ENCODE measurements at places on chromosomes 13 and 19. TPM values are rescaled to one million over a fixed set of nuclear protein-coding genes. Genes with fewer than 3 reads are reported as not detected.

GRCh38 chr13:97276862-97277269 is 54.7 kb downstream of the MBNL2 start:
- no peak for DNase-seq

DNA sequence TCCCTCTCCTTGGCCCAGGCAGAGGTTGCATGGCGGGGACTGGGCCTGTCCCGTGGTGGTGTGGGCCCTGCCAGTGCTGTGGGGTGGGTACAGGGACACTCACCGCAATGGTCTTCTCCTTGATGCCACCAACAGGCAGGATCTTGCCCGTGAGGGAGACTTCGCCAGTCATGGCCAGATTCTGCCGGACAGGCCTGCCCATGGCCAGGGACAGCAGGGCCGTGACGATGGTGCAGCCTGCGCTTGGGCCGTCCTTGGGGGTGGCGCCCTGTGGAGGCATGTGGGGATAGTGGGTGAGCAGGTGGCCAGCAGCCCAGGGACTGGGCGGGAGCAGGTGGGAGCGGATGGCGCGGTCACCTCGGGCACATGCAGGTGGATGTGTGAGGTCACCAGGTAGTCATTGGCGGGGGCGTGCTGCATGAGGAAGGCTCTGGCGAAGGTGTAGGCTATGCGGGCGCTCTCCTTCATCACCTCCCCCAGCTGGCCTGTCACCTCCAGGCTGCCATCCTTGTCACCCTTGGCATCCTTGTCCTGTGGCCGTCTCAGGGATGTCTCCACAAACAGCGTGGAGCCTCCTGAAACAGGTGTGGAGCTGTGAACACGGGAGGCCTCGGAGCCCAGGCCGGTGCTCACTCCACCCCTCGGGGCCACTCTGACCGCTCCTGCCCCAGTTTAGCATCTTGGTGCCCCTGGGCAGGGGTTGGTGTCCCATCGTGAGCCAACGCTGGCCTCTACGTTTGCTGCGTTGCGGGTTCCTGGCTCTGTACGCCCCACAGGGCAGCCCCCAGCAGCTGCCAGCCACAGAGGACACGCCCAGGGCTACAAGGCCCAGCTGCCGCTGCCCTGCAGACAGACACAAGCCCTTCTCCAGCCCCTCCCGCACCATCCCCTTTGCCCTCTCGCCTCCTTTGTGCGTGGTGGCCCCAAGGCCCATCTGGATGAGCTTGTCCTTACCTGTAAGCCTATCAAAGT is 3.4 kb downstream of the RPL36 start:
- DNase-seq, result no peak

DNA sequence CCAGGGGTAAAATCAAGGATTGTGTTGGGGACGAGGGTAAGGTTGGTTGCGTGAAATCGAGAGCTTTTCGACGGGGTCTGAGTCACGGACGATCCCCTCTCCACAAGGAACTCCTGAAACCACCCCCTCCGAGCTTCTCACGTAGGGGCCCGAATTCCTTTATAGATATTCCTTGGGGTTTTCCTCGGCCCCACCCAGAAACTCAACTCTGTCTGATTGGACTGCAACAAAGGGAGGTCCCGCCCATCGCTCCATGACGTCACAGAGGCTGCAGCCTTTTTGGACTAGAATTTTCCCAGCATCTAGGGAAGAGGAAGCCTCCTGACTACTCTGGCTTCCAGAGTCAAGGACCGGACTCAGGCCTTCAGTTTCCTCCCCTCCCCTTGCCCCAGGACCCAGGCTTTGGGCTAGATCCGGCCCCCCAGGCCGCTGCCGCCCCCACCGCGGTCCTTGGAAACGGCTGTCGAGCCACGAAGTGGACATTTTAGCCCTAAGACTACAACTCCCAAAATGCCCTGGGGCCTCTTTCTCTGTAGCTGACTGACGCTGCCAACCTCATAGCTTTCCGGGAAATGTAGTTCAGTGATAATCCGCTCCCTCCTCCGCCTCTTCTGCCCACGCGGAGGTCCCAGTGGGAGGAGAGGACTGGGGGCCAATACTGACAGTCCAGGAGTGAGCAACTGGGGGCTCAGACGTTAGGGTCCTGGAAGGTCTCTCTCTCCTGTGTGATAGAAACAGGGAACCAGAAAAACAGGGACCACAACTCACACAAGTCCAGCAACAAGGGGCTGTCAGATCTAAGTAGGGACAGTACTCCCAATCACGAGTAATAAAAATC is at the start of gene IZUMO1:
IZUMO1 (minus strand) TSS at position 172 of the 838 bp plus-strand sequence. CDS start 1,050 bp downstream, outside the sequence.
- peak; percentile 87 for DNase-seq

DNA sequence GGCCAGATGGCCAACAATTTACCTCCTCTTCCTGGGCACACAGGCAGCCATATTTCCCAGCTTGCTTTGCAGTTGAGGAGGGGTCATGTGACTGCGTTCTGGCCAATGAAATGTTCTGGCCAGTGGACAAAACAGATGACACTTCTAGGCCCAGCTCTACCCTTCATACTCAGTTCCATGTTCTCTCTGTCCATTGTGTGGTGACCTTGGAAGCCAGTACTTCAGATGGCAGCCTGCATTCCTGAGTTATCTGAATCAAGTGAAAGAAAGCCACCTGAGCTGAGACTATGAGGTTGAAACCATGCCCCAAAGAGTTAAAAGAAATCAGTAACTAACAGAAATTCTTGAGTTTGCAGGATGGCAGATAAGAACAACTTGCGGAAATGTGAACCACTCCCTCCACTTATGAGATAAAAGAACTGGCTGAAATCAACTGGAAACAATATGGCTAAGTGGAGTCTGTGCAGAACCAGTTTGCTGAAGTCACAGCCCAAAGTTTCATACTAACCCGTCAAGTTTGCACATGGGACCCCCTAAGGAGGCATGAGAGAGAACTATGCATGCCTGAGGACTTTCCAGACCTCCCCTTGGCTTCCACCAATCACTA is 8.1 kb downstream of the FAM187B start:
- peak; percentile 84 for DNase-seq

GRCh38 chr13:46683676-46684260 is 113.2 kb downstream of the ESD start:
- no peak for DNase-seq

- DNase-seq, result peak; percentile 86
Measured at GRCh38 chr19:43519436-43520088, 7.4 kb downstream of the ETHE1 start.

- no peak for DNase-seq
Measured at GRCh38 chr19:35352177-35352447, 4.4 kb downstream of the FFAR1 start.

DNA sequence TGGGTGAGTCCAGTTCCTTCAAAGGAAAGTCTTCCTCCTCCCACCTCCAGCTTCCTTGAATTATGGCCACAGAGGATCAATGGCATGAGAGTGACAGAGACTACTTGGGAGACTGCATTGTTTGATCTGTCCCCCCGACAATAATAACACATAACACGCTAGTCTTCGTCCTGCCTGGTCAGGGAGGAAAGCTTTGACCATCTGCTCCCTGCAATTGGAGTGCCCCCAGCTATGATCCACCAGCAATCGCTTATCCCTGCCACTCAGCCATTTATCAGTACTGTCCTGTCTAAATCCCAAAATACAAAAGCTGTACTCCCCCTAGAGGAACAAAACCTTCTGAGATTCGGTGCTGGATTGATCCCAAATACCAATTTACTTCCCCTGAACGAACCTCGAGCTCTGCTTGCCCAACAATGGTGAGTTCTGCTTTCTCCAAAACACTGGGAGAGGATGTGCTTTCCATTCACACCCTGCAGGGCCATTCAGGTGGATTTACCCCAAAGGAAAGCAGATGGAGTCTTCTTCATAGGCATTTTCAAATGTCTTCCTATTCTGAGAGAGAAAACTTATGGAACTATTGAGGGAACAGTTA is 466.7 kb downstream of the TSHZ3 start:
- no peak for DNase-seq

The F2RL3 gene
- 5.8 TPM for total RNA-seq

The SWSAP1 gene
- total RNA-seq, result 1.1 TPM

The PLPPR3 gene
- total RNA-seq, result 14.1 TPM

The FBN3 gene
- 2.8 TPM for total RNA-seq

The ADAMTSL5 gene
- total RNA-seq, result 0.97 TPM

The SH2D3A gene
- total RNA-seq, result 16.6 TPM

Measured in lung (tissue), 17 donors.